ENCODE measurements at places on chromosomes 3 and 15.

DNA sequence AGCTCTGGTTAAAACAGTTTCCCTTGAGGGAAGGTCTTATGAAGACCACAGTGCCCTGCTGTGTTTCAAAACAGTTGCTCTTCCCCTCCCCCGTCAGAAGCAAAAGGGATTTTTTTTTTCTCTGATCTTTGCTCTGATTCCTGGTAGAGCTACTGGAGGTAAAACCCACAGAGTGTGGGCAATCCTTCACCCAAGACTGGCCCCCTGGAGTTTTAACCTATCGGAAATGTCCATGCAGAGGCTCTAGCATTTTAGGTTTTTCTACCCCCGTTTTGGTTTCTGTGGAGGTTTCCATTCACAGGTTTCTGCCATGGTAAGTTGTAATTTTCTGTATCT, 27.7 kb downstream of the GRM2 start:
- DNase-seq = no peak

DNA sequence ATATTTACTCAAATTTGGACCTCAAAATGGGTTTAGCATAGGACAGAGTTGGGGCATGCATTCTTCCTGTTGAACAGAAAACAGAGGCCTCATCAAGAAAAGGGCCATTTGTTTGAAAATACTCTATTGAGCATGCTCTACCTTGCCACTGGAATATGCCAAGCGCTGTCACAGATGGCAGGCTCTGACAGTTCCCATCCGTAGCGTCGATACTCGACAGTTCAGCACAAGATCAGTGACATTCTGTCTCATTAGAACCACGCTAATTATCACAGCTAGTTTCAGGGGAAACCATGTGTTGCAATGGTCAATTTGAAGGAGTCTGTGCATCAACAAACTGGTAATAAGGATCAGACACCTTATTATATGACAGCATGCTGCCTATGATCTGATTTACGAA, 54.5 kb downstream of the SATB1 start:
- DNase-seq = no peak

GRCh38 chr15:69926006-69926405, 171.7 kb downstream of the TLE3 start:
- DNase-seq = no peak

DNA sequence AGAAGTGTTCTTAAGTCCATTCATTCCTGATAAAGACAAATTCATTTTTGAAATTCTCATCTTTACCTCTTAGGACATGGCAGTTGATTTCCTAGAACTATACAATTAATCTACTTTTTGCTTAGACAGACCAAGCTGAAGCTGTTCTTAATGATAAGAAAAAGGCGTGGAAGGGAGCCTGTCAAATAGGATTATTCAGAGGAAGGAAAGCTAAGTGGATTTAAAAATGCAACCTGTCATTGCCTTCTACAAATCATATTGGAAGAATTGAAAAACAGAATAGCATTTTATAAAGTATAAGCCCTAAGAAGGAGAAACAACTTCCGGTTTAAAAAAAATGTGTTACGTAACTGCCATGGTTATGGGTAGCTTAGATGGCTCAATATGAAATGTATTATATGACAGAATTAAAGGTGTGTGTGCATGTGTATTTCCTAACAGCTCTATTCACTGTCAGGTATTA, 81.2 kb upstream of the RAP2B start:
- no peak for DNase-seq

GRCh38 chr15:39789736-39790135, 7.1 kb upstream of the FSIP1 start:
- DNase-seq = no peak

- no peak for DNase-seq
Observed at GRCh38 chr3:49122451-49122850, 1.8 kb upstream of the USP19 start.

- DNase-seq = no peak
Observed at GRCh38 chr15:56886363-56886931, 32.0 kb upstream of the TCF12 start.

GRCh38 chr3:190734490-190734889, 128.0 kb downstream of the GMNC start:
- no peak for DNase-seq

DNA sequence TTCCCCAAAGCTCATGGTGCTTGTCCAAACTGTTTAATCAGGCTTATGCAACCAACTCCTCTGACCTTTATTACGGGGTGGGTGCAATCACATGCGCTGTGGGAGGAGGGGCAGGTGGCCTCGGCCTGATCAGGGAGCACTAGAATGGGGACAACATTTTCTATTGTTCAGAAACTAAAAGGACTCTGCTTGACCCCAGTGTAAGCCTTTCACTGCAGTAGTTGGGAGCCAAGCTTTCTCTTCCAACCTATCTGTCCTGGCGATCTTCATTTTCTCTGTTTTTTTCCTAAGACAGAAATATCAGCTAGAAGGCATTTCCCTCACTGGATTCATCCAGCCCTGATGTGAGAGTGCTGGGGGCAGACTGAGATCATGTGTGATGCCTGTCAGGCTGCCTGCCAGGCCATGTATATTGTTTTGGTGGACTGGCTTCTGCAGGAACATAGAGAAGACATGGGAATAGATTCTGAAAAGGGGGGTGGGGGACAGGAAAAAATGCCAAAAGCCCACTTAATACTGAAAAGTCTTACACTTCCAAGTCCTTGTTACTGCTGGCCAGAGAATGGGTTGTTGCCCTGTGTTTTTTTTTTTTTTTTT, 627.0 kb upstream of the TBL1XR1 start:
- no peak for DNase-seq

DNA sequence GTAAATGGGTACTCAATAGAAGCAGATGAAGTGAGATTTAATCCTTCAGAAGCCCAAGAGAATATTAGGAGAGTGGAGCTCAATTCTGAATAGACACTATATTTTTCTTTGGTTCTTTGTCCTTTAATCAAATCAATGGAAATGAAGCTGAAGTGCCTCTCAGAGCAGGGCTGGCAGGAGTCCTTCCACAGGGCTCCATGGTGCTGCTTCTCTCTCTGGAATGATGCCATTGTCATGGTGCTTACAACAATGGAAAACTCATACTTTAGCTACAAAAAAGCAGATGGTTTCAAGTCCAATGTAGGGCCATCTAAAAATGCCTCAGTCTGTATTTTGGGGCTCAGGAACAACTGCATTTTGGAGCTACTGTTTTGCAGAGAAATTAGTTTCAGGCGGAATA, 125.1 kb downstream of the SNRK start:
- DNase-seq = no peak

GRCh38 chr3:8593021-8593827, 51.4 kb downstream of the SSUH2 start:
- DNase-seq = no peak

DNA sequence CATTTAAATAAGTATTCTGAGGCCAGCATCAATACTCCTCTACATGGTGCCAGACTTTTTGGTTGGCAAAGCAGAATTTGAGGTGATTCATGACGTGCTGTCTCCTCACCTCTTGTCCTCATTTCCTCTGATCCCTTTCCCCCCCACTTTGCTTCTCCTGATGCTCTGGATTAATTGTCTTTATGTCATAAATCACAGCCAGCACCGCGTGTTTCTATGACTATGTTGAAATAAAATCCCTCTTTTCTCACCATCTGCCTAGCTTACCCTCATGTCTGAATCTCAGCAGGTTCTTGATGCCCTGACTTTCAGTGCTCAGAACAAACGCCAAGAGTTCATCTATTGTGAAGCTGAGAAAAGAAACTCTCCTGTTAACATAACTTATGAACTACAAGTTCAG, 19.7 kb upstream of the PTPRG start:
- DNase-seq = no peak

GRCh38 chr3:137766876-137767537, 2.9 kb downstream of the SOX14 start:
- no peak for DNase-seq

- no peak for DNase-seq
Observed at GRCh38 chr3:89180334-89180733, 72.9 kb downstream of the EPHA3 start.

DNA sequence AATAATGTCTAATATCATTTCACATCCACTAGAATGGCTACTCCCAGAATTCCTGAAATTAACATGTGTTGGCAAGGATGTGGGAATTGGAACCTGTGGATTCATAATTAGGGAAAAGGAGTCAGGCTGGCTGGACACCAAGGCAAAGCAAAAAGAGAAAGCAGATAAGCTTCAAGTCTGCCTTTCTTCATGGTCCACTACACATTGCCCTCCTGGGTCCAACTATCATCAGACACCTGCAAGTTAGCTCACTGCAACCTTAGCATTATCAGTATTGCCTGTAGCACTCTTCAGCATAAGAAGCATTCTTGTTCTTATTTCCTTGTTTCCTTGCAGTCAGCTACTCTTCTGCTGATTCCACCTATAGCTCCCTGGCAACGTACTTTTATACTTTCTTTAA, 124.3 kb downstream of the ZNF280D start:
- no peak for DNase-seq

DNA sequence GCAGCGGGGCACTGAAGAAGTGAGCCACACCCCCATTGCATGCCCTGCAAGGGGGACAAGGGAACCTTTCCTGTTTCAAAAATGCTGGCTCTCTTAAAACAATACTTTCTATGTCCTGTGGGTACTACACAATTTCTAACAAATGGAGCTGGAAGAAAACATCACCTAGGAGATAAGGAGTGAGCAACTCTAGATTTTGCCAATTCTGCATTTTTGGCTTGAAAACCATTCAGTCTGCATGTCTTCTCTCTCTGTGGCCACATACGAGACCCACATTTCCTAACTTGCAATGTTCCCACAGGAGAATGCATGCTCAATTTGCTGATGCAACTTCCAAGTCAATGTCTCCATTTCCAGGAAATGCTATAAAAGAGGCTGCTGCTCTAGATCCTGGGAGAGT, 662.0 kb downstream of the SQOR start:
- no peak for DNase-seq

- DNase-seq = no peak
Observed at GRCh38 chr3:114659109-114660061, 365.6 kb downstream of the TIGIT start.

DNA sequence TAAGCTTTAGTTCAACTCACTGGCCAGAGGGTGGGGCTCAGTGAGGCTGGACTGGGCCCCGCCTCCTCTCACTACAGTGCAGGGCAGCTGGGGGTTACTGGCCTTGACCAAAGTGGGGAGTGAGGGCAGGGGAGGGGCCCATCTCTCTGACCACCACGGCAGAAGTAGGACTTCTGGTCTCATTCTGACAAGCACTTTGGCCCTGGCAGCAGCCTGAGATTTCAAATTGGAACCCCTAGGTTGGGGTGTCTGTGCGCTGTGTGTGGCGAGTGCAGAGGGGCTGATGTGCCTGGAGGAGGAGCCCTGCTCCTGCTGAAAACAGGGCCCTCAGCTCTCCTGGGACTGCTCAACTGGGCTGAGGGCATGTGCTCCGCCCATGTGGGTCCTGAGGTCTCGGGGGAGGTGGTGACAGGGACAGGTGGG, 60.3 kb upstream of the RPL32 start:
- no peak for DNase-seq

DNA sequence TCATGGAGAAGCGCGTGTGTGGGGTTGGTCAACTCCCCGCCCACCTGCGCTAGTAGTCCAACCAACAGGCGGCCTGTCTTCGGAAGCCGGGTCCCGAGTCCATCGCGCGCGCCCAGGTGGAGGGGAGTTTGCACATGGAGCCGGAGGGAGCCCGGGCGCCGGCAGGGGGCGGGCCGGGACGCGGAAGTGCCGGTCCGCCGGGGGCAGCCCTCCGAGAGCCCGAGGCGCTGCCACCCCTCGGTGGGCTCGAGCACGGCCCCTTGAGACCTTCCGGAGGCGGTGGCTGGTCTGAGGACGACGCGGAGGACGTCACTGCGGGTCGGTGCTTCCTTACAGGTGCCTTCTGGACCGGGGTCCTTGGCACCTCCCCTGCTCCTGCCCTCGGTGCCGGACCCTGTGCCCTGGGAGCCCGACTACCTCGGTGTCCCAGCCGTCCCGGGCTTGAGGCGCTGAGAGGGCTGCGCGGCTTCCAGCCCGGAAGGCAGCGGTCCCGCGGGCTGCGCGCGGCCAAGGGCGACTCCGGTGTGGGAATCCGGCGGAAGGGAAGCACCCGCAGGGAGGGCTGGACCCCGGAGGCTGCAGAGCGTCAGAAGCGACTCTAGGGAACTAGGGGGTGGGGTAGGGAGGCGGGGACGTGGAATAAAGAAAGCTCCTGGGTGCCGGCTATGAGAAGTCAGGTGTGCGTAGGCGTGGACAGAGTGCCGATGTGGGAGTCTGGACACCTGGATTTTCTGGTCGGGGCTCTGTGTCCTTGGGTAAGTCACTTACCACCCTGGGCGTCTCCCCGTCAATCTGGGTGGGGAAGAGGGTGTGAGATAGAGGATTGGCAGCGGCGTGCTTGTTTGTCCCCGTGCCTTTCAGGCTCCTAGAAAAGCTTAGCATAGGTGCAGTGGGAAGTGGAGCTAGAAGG, 212.3 kb downstream of the FGF12 start:
- DNase-seq = no peak

GRCh38 chr15:82960766-82961165, 8.2 kb upstream of the HOMER2 start:
- DNase-seq = no peak

- no peak for DNase-seq
Observed at GRCh38 chr3:6732807-6733206, 128.1 kb upstream of the GRM7 start.

GRCh38 chr15:63870487-63871209, 36.9 kb upstream of the HERC1 start:
- DNase-seq = no peak

DNA sequence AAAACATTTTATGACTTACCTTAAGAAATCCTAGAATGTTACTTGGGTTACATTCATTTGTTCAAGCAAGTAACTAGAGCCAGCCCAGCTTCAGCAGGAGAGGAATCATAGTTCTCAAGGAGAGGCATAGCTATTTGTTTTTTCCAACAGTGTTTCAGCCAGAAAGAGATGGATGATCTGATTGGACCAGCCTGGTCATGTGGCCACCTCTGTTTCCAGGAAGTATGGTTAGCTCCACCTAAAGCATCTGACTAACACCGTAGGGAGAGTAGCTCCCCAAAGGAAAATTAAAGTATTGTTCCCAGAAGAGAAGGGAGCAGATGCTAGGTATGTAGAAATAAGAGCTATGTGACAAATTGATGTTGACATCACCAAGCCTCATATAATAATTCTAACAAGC, 417.1 kb downstream of the TAFA4 start:
- no peak for DNase-seq

- DNase-seq = no peak
Observed at GRCh38 chr3:183695569-183696364, 1.8 kb upstream of the YEATS2 start.

GRCh38 chr3:39184968-39185285, 7.5 kb downstream of the XIRP1 start:
- no peak for DNase-seq

DNA sequence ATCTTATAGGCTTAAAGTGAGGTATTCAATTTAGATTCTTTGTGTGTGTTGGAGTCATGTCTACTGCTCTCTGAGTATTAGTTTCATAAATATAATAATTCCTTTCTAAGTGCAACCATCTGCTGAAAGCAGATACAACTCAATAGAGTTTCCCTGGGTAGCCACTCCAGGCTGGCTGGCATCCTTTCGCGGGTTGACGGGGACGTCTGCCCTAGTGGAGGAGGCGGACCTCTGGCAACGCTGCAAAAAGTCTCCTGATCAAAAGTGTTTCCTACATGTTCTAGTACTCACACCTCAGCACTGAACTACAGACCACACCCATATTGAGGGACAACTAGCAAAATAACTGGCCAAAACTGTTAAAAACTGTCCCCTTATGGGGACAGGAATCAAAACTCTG, 2.5 kb downstream of the MOBP start:
- no peak for DNase-seq
